ENCODE measurements at places on chromosomes 2 and 18.

DNA sequence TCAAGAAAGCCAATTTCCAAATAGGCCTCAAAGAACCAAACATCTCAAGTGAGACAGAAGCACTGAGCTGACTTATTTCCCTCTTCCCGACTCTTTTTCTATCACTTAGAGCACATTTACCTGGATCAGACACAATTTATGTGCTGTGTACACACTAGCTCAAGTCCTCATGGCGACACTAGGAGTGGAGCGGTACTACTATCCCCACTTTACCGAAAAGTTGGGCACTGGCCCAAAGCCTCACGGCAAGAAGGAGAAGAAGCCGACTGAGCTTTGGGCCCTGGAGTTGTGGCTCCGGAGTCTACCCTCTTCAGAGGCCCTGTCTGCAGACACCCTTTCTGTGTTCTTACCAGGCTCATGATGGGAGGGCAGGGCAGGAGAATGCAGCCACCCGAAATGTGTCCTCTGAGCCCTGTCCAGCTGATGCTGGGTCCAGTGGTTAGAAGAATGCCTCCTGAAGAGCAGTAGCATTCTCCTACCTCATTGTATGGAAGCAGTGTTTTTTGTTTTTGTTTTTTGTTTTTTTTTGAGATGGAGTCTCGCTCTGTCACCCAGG is 91.7 kb upstream of the CNGA3 start:
- DNase-seq: no peak

DNA sequence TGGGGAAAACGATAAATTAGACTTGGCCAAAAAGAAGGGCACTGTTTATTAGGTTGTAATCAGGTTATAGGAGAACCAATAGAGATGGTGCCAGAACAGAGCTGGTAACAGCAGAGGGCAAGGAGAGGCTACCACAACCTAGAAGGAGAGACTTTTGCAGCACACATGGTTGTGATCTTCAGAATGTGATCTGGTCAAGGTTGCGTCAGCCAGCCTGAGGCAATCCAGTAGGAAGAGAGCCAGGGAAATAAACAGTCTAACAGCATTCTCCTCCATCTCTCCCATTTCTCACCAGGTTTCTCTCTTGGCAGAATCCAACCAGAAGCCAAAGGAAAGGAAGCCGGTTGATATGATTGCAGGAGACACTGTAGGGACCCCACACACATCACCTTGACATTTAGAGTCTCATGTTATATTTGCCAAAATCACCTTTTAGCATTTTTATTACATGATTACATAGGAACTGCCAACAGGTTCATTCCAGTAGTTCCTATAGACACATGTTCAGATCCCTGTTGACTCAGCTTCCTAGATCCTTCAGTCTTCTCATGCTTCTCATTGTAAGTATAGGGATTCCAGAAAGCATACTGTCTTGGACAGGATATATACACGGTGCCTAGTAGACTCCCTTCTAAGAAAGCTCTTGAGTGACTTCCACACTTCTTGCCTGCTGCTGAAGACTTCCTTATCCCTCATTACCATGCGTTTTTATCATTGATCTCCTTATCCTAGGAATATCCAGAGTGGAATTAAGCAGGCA is 17.6 kb upstream of the SPATS2L start:
- no peak for DNase-seq

- no peak for DNase-seq
Observed at GRCh38 chr2:129459200-129459876, 520.1 kb upstream of the RAB6C start.

GRCh38 chr2:171318463-171318934 is 115.3 kb downstream of the METTL8 start:
- no peak for DNase-seq

DNA sequence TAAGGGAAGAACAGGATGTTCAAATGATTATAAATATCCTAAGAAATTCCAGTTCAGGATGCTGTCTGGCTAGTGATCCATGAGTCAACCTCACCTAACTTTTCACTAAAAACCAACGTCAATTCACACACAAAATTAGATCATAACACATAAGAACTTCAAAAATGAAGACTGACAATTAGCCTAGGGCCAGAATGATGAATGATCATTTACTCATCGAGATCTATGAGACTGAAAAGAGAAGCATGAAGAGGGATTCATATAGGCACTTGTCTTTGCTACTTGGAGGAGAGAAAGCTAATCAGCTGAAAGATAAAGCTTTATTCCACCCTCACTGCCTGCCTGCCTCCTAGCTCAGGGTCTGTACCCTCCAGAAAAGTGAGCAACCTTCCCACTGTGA is 29.8 kb downstream of the ADD2 start:
- DNase-seq: no peak

DNA sequence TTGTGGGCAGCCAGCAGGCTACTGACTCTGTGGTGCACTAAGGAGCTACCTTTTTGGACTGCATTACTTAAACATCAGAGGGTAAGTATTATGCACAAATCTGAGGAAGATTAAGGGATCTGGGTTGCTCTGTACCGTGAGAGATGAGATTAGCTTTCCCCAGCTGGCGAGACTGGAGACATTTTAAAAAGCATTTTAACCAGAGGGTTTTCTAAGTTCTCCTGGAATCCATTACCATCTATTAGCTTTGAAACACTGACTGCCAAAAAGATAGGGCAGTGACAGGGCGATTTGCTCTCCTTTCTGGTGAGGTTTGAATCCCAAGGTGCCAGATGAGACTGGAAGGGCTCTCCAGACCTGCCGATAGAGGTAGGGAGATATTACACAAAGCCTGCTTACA is 63.2 kb downstream of the LYPD6 start:
- no peak for DNase-seq

GRCh38 chr2:61328707-61329251 is 142.1 kb downstream of the USP34 start:
- DNase-seq: no peak

DNA sequence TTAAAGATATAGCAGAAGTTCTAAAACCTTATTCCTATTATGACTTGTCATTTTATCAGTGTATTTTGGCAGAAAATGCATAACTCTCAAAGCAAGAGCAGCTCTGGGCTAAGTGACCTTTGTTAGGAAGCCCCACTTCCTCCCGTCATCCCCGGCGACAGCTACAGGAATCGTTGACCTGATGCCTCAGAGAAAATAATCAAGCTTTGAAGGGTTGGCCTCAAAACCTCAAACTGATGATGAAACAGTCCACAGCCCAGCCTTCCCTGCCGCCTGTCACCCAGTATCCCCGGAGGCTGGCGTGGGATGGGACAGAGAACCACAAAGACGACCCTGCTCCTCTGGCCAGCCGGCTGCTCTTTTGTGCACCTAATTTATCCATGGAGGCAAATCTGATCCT is 65.3 kb downstream of the KCNF1 start:
- no peak for DNase-seq

- DNase-seq: no peak
Observed at GRCh38 chr18:58057291-58057965, 13.4 kb downstream of the NEDD4L start.

DNA sequence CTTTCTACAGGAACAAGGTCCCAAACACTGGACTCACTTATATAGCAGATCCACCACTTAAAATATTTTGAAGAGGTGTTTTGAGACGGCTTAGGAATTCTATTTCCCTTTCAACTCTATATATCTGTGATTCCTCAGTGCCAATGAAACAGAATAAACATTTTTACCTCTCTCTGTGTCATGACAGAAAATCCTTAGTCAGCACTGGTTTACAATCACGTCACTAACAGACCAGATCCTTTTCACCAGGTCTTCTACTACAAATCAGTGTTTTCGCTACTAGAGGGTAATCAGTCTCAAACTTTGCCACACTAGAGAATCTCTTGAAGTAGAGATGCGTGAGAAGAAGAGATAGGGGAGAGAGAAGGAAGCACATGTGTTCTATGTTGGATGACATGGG is 325.6 kb downstream of the SS18 start:
- no peak for DNase-seq

DNA sequence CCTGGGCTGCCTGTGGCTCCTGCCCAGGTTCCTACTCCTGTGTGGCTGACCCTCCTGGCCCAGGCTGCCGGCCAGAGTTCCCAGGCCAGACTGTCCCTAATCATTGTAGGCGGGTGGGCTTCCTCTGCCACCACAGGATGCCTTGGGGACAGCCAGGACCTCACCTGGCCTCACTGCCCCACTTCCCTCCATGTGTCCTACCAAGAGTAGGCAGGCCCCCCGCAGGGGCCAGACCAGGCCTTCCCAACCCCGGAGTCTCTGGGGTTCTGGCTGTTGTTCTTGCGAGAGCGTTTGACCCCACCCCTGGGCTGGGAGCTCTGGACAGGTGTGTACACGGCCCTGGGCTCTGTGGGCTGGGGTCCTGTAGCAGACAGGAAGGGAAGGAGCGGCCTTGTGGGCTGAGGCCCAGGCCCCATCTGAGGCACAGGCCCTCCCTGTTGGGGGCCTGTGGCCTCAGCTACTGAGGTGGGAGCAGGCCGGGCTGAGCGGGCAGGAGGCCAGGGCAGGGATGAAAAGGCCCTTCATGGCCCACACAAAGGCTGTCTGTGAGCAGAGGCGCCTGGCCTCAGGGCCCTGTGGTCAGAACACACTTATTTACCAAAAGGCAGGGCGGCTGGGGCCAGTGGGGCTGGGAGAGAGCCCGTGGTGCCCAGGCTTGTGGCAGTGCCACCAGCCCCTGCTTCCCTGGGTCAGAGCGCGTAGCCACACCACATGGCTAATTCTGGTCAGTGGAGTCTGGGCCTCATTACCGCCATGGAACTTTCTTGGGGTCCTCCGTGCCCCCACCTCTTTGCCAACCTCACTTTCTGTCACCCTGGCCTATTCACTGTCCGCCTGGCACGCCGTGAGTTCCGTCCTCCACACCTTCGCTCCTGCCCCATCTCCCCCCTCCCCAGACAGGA is 2.0 kb downstream of the SNORC start:
- DNase-seq: no peak

DNA sequence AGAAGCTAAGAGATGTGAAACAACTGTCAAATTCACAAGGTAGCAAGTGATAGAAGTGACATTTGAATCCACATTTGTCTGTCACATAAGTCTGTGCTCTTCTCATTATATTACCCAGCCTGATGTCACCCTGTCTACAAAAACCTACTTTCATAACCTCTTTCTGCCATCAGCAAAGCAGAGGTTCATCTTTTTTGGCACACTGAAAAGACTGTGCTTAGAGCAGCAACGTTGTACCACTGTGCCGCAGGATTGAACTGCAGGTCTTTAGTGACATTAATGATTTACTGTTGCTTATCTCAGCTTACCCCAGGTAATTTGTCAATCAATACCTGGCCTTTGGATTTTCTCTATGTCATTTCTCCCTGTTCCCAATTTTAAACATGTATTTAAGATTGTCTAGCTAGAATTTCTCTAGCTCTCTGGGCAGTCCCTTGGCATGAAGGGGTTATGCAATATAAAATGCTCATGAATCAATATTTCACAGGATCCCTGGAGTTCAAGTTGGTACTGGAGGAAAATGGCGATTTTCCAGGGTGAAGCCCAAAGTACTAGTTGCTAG is 31.4 kb upstream of the TDRD15 start:
- DNase-seq: no peak

GRCh38 chr2:217951091-217951490 is 51.7 kb downstream of the TNS1 start:
- no peak for DNase-seq

GRCh38 chr2:199405241-199405640 is 52.5 kb downstream of the SATB2 start:
- no peak for DNase-seq

DNA sequence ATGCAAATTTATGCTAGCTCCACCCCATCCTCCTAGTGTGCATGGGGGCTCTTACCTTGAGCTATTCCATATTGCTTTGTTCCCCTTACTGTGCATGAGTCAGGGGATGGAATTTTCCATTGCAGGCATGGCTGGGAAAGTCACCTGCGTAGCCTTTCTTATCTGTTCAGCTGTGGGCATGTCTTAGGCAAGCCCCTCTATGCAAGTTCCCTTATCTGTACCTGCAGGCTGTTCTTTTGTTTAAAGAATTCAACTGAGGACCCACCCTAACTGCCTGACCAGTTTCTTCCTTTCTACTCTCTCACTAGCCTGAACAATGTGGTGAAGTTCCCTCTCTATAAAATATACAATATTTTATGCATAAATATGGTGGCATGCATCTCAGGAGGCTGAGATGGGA is 54.2 kb upstream of the CDCA7 start:
- DNase-seq: no peak

- no peak for DNase-seq
Observed at GRCh38 chr18:47881752-47882455, 48.6 kb downstream of the SMAD2 start.

DNA sequence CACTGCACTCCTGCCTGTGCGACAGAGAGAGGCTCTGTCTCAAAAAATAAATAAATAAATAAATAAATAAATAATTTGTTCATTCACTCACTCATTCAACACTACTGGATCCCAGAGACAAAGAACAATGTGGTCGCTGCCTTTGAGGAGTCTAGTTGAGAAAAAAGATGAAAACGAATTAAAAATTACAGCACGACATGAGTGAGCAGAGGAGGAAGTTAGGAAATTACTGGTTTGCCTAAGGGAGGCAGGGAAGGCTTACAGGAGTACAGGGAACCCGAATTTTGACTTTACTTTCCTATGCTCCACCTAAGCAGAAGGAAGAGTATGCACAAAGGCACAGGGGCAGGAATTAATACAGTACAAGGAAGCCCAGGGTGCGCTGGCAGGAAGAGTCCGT is 4.2 kb upstream of the KCMF1 start:
- no peak for DNase-seq

- DNase-seq: no peak
Observed at GRCh38 chr2:39099870-39100728, 20.8 kb downstream of the SOS1 start.

GRCh38 chr2:152766928-152767327 is 48.5 kb downstream of the ARL6IP6 start:
- DNase-seq: no peak

Measured in stimulated activated CD8-positive, alpha-beta memory T cell treated with anti-CD3 and anti-CD28 coated beads, Interleukin-4, amount 100 ng/mL, for 1 hour (primary cell).